Putamen (tissue), 1 donor: ENCODE measurements at places on chromosomes 6 and 20.

DNA sequence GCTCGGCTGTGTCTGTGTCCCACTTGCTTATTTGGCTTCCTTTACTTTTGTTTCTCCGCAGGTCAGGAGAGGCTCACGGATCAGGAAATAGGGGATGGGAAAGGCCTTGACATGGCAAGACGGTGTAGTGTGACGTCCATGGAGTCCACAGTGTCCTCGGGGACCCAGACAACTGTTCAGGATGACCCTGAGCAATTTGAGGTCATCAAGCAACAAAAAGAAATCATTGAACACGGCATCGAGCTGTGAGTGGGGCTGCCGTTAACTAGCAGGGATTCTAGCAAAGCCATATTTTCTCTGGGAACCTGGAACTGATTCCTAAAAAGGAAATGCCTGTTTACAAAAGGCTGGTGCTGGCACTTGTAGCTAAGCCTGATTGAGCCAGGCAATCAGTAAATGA lies 54.4 kb downstream of the ARFGEF2 start:
- no peak for DNase-seq

GRCh38 chr6:45930420-45931040 lies 85.1 kb downstream of the CLIC5 start:
- DNase-seq: peak; percentile 37

DNA sequence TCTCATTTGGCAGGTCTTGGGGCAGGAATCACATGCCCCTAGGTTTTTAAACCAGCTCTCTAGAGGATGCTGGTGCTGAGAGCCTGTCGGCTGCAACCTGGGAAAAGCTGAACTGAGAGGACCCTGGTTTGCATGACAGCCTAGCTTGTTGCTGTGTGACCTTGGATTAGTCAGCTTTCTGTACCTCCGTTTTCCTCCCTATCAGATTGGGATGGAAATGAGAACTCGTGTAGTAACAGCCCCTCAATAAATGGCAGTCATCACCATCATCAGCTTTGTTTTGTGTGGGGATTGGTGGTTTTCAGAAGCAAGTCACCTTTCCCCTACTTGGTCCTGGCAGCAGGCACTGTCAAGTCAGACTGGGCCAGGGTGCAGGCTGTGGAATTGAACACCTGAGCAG lies 75.2 kb upstream of the MYL9 start:
- no peak for DNase-seq

DNA sequence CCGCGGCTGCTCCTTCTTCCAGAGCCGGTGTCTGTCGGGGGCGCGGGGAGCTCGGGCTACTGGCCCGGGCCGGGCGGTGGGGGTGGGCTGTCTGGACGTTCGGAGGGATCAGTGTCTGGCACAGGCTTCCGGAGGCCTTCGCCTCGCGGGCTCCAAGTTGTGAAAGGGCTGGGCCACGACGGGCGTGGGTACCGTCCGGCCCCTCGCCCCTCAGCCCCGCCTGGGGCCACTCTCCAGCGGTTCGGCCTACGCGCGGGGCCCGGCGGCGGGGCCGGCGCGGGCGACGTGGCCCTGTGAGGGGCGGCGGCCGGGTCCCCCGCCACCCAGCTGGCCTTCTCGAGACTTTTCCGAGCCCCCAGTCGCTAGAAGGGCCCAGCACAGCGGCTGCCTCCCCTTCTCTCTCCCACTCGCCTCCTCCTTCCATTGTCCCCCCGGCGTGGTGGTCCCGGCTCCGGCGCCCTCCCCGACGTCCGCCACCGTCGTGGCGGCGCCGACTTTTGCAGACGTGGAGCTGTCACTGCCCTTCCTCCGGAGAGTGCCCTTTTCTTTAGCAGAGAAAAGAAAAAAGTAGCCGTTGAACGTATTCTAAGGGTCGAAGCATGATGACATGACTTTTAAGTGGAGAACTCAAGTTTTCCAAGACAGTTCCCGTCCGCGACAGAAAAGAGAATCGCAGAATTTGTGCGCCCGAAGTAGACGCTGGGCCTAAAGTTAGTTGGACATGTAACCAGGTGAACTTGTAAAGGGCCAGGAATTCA lies 571 bp downstream of the ITCH start:
- DNase-seq: peak; percentile 21

GRCh38 chr20:50271176-50271575 lies 80.5 kb downstream of the CEBPB start:
- no peak for DNase-seq

- no peak for DNase-seq
Measured at GRCh38 chr6:68546620-68547019, 88.5 kb upstream of the ADGRB3 start.

- no peak for DNase-seq
Measured at GRCh38 chr6:85679445-85680123, 36.9 kb upstream of the SYNCRIP start.

DNA sequence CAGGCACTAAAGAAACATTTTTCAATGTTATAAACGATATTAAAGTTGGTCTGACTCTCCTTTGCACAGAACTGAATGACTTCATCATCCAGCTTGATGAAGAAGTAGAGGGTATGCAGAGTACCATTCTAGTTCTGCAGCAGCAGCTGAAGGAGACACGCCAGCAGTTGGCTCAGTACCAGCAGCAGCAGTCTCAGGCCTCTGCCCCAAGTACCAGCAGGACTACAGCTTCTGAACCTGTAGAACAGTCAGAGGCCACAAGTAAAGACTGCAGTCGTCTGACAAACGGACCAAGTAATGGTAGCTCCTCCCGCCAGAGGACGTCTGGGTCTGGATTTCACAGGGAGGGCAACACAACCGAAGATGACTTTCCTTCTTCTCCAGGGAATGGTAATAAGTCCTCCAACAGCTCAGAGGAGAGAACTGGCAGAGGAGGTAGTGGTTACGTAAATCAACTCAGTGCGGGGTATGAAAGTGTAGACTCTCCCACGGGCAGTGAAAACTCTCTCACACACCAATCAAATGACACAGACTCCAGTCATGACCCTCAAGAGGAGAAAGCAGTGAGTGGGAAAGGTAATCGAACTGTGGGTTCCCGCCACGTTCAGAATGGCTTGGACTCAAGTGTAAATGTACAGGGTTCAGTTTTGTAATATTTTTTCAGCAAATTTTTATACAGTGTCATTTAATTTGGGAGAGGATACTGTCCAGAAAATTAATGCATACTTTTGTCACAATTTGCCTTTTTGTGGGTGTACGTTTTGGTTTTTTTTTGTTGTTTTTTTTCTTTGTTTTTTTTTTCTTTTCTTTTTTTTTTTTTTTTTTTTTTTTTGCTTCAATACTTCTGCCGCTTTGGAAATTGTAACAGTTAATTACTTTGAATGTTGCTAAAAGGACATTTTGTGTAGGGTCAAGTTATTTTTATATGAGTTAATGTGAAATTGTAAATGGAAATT lies 6.6 kb upstream of the ACAT2 start:
- peak; percentile 32 for DNase-seq

DNA sequence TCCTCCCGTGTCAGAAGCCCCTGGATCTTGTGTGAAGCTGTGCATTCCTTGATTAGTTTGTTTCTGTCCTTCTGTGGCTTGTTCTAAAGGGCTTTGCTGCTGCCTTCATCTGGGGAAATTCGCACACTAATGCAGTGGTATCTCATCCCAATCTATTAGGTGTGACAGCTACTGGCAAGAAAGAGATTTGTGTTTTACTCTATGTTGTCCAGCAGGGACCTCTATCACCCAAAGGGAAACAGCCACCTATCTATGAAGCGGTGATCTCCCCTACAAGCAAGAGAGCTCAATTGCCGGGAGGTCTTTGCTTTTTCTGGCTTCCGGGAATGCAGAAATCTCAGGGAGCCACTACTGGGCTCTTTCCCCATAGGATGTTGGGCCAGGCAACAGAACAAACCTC lies 151.8 kb downstream of the NRN1 start:
- DNase-seq: no peak

DNA sequence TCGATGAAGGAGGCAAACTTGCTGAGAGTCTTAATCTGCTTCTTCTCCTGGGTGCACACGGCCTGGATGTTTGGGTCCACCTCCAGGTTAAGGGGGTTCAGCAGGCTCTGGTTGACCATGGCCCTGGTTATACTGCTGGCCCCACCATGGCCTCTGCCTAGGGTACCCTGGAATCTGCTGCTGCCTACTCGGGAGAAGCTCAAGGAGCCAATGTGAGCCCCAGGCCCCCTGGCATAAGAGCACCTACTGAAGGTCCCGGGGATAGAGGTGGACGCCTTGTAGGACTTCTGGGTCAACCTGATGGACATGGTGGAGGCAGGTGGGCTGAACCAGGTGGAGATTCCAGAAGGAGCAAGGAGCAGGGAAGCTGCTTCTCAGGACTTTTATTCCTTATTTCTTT lies 17.9 kb upstream of the FKBP1C start:
- DNase-seq: no peak

- DNase-seq: no peak
Measured at GRCh38 chr6:17013701-17014100, 88.1 kb upstream of the STMND1 start.

DNA sequence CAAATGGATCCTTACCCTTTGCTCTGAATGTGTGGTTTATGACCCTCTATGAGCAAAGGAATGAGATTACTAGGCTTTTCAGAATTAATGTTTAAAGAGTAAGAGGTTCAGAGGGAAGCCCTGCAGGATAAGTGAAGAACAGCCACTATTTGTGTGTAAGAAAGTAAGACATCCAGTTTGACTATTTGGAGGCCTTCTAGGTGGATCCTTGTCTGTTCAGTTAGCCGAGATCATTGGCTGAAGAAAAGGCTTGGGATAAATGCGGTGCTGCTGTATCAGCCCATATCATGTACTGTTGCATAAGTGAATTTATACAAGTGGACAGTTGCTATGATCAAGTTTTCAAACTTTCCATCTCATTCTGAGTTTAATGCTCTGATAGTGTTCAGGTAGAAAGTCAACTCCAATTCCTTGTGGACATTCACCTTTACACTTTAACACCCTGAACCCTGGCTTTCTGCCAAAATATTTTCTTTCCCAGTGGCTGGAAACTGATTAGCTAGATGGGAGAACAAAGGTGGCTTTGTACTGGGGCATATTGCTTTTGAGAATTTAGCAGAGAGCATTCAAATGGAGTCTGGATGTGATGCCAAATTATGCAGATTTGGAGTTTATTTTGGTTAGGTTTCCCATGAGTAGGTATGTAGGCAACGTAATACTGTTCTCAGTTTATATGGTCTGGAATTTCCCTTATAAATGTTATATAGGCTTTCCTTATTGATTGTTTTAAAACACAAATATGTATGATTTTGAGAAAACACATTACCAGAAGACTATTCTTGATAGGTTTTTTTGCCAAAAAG lies 15.0 kb downstream of the PARD6B start:
- no peak for DNase-seq

GRCh38 chr6:18023891-18024290 lies 36.5 kb upstream of the KIF13A start:
- DNase-seq: no peak

- no peak for DNase-seq
Measured at GRCh38 chr6:44735630-44735963, 348.1 kb downstream of the CDC5L start.

GRCh38 chr6:84707171-84707570 lies 57.2 kb downstream of the TBX18 start:
- DNase-seq: no peak
